ENCODE measurements at places on chromosomes 5 and 9. TPM values are rescaled to one million over a fixed set of nuclear protein-coding genes. Genes with fewer than 3 reads are reported as not detected.
A peak's percentile ranks its signal among the peaks of the same experiment; 100 is the strongest.

The PDE6A gene
- total RNA-seq = 0.07 TPM

DNA sequence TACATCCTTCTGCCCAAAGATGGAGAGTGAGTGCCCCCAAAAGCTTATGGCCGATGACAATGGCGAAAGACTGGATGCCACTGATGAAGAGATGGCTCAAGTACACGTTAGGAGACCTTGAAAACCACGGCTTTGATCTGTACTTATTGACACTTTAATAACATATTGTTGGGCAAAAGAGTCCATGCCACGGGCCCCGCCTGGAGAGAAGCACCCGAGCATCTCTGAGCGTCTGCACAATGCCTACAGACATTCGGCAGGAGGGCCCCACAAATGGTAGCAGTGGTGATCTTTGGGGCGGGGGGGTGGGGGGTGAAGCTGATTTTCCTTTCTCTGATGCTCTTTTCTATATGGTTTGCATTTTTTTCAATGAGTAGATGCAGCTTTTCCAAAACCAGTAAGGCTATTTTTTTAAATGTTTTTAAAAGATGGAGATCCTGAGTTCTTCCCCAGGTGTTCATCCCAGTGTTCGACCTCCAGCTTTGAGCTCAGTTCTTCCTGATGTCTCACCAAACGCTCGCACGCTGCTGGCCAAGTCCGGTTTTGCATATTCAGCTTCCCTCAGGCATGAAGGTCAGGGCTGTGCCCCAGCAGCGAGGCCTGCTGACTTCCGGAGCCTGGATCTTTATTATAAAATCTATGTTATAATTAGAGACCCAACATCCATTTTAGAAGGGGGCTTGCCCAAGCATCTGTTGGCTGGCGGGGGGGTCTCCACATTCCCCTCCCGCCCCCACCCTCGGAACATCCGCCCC lies 34.3 kb upstream of the BARHL1 start:
- no peak for DNase-seq

DNA sequence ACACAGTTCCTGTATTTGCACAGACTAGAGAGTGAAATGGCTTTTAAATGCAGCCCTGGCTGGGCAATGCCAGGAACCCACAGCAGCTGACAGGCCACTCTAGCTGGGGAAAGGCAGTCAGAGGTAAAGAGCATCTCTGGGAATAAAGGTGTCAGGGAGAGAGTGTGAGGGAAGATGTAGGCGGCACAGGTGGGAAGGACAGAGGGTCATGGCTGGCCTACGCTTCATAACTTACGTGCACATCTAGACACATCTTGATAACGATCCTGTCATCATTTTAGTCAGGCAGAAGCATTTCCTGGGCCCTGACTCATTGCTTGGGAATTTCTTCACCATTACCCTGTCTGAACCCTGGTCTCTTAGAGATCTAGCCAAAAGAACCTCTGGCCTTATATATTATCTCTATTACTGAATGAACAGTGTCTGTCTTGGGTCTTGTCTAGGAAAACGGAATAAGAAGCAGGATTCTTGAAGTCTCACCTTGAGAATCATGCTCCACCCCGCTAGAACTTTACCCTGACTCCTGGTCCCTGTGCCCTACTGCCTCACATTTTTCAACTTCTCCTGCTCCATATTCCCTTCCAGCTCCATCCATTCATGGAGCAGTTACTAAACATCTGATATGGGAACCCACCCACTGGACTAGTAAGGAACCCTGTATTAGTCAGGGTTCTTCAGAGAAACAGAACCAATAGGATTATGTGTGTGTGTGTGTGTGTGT lies 106.4 kb upstream of the ELL2 start:
- DNase-seq = no peak

DNA sequence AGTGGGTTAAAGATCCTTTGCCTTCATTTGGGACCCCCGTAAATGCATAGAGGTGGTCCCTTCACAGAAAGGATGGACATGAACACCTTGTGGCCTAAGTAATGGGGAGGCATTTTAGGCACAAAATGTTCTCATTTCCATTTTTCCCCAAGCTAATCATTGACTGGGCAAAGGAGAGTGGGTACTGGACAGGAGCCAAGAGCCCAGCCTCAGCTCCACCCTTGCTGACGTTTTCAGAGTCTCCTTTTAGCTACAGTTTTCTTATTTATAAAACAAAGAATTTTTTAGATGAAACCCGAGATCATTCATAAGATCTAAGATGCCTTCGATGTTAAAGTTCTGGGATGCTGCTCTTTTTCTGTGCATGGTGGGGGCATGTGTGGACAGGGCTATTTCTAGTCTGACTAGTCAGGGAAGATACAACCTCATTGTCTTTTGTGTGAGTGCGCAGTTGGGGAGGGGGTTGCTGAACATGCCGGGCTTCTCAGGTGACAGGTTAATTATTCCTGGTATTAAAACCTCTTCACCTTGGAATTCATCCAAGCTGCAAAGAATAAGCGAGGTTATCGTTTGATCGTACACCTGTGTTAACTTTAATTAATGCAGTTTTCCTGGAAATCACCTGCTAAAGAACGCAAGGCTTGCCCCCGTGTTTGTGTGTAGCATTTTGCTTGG lies 48.4 kb downstream of the ADAMTS16 start:
- DNase-seq = no peak

DNA sequence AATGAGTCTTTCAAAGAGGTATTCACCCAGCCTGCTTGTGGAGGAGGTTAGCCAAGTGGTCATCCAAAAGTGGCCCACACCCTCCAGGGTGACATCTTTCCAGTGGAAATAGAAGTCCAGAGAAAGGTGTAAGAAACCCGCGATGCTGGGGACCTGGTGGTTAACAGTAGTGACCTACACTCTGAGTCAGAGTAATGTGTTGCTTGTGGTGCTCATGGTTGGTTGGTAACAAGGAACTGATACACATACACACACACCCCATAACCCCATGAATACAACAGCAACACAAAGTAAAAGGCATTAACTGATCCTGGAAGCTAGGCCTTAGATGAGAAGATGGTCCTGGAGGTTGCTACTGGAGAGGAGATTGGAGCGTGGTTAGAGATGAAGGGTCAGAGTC lies 26.9 kb downstream of the MRPS30 start:
- DNase-seq = no peak

- DNase-seq = no peak
Observed at GRCh38 chr5:57715296-57715695, 232.7 kb upstream of the ACTBL2 start.

DNA sequence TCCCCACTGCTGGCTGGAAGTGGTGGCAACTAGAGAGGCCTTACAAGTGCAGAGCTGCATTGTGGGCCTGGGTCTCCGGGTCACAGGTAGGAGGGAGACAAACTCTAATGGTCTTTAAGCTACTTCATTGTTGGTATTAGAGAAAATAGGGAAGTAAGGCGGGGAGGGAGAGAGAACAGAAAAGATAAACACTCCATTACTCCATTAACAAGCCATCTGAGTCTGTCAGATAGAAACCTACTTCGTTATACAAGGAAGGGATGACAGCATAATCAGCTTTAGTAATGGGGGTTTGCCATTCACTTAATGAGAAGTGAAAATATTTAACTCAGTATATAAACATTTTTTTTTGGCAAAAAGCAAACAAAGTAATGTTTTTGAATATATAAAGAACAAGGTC lies 107.4 kb downstream of the TLE1 start:
- DNase-seq = no peak

The FGF18 gene
- not detected for total RNA-seq

GRCh38 chr5:110063640-110064602 lies 374.2 kb downstream of the MAN2A1 start:
- no peak for DNase-seq

The STK32A gene
- total RNA-seq = 0.51 TPM

GRCh38 chr5:15834596-15835245 lies 334.7 kb downstream of the FBXL7 start:
- no peak for DNase-seq

GRCh38 chr5:124262470-124262869 lies 484.0 kb downstream of the ZNF608 start:
- DNase-seq = no peak

DNA sequence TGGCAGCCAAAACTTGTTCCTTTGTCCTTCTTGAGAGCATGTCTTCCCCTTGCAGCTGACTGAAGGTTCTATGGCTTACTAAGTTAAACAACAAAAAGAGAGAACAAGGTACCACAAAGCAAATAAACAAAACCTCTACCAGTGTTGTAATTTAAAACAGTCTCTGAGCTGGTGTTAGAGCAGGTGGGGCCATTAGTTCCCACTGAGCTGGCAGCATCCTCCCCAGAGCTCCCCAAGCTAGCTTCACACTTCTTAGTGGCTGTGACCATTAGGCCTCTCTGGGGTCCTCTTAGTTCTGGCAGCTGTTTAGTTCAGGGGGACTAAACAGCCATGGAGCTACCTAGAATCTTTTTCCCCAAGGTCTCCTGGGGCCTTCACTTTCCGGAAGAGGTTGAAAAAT lies 128.6 kb upstream of the ELL2 start:
- no peak for DNase-seq

GRCh38 chr9:28439688-28440087 lies 866.4 kb upstream of the C9orf72 start:
- no peak for DNase-seq

- DNase-seq = no peak
Observed at GRCh38 chr5:124401476-124402143, 344.8 kb downstream of the ZNF608 start.

DNA sequence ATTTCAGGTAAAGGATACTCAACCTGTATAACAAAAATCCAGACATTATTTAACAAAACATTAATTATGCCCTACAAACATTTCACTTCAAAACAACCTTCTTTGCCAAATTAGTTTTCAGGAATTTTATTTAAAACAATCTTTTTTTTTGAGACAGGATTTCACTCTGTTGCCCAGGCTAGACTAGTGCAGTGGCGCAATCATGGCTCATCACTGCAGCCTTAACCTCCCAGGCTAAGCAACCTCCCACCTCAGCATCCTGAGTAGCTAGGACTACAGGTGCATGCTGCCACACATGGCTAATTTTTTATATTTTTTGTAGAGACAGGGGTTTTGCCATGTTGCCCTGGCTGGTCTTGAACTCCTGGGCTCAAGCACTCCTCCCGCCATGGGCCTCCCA lies 3.9 kb downstream of the FNIP1 start:
- DNase-seq = no peak

The SMARCA2 gene
- 251 TPM for total RNA-seq

GRCh38 chr5:88734191-88734640 lies 148.8 kb downstream of the MEF2C start:
- no peak for DNase-seq

The PCDHA12 gene
- 1.7 TPM for total RNA-seq

The SPAAR gene
- 0.29 TPM for total RNA-seq

The PCDHGB5 gene
- 33.6 TPM for total RNA-seq

The TMEM245 gene
- 75.6 TPM for total RNA-seq

DNA sequence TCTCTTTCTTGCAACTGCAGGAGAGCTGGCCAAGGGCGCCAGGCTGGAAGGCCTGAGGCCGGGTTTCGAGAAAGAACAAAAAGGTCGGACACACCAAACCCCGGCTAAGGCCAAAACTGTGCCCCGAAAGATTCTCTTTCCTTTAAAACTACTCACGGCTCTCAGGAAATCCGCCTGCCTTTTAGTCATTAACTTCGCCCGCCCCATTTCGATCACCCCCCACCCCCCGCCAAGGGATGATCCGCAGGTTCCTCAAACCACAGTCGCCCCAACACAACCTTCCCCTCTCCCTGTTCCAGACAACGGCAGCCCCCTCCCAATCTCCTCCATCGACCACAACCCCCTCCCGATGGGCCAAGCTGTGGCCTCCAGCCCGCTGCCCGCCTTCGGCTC lies 536 bp downstream of the FEM1C start:
- DNase-seq = peak; percentile 43

DNA sequence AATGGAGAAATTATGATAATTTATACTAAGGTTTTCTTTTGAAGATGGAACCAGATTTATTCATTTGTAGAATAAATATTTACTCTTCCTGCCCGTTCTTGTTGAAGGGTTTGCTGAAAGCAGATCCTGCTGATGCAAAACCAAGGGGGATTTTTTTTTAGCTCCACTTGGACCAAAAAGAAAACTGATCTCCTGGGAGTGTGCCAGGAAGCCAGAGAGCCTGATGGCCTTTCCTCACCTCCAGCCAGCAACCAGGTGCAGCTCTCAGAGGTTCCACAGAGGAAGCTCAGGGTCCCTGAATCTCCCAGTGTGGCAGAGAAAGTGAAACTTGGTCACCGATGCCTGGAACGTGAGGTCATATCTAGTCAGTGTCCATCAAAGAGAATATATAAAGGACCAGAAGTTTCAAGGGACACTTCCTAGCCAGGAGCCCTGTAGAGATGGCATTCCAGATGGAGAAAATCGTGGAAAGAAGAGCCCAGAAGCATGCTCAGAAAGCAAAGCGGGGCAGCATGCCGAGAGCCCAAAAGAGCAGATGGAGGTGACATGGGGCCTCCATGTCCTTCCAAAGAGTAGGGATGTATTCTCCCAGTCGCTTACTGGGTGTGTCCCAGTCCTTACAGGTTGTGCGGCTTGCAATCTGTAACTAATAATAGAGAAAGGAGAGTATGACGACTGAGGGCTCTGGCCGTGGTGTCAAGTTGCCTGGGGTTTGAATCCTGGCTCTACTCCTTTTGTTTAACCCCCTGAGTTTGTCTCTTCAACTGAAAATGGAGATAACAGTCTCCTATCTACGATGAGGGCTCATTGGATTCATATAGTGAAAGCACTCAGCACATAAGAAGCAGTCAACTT lies 12.2 kb downstream of the AFAP1L1 start:
- DNase-seq = no peak

The LRRC19 gene
- total RNA-seq = not detected

DNA sequence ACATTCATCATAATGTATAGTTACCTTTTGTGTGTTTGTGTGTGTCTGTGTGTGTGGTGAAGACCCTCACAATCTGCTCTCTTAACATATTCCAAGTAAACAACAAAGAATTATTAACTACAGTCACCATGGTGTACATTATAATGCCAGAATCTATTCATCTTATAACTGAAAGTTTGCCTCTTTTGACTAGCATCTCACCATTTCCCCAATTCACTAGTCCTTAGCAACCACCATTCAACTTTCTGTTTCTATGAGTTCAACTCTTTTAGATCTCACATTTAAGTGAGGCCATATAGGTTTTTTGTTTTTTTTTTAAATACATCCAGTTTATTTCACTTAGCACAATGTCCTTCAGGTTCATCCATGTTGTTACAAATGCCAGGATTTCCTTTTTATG lies 83.6 kb downstream of the SMC2 start:
- DNase-seq = no peak

GRCh38 chr9:25716220-25716872 lies 38.1 kb upstream of the TUSC1 start:
- no peak for DNase-seq

The SOHLH1 gene
- total RNA-seq = not detected

The FGF10 gene
- total RNA-seq = 11.5 TPM

DNA sequence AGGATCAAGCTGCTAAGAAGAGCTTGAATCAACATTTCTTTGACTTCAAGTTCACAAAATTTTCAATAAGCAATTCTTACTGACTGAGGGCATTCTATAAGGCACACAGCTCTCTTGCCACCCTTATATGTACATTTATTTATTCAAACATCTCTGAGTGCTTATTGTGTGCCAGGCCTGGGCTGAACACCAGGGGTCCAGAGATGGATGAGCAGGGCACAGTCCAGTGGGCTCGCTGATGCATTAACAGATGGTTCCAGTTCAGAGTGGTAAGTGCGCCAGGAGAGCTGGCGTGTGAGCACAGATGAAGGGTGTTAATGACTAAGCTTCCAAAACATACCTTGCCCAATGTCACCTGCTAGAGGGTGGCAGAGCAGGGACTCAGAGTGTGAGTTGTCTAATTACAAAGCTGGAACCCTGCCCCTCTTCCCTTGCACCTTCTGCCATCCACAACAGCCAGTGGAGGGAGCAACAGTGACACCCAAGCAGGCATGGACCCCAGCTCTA lies 24.6 kb downstream of the ALG2 start:
- DNase-seq = no peak

- no peak for DNase-seq
Observed at GRCh38 chr5:74497706-74498105, 142.8 kb downstream of the ENC1 start.

The CAMK4 gene
- 0.26 TPM for total RNA-seq
